ENCODE measurements at places on chromosomes 12 and 14.

GRCh38 chr14:76289276-76289675, 86.7 kb upstream of the ESRRB start:
- no peak for DNase-seq

DNA sequence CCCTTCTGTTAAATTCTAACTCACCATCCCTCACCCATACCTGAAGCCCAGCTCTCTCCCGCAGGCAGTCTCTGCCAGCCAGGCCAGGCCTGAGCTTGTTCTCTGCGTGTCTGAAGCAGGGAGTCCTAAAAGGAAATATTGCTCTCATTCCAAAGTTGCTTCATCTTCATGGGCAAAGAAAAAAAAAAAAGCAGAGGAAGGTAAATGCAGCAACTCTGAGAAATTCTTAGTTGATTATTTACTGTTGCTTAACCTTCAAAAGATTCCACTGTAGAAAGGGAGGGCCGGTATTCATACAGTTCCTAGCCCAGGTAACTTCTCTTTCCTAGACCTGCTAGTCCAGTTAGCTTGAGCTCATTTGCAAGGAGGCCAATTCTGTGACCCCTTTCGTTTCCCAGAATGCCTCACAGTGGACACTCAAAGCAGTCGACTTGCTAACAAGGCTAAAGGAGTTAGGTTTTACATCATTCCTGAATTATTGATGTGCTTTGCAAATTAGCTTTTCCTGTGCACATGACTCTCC, 193.5 kb upstream of the EEA1 start:
- DNase-seq, result no peak

GRCh38 chr12:119169150-119169549, 9.6 kb upstream of the HSPB8 start:
- no peak for DNase-seq

DNA sequence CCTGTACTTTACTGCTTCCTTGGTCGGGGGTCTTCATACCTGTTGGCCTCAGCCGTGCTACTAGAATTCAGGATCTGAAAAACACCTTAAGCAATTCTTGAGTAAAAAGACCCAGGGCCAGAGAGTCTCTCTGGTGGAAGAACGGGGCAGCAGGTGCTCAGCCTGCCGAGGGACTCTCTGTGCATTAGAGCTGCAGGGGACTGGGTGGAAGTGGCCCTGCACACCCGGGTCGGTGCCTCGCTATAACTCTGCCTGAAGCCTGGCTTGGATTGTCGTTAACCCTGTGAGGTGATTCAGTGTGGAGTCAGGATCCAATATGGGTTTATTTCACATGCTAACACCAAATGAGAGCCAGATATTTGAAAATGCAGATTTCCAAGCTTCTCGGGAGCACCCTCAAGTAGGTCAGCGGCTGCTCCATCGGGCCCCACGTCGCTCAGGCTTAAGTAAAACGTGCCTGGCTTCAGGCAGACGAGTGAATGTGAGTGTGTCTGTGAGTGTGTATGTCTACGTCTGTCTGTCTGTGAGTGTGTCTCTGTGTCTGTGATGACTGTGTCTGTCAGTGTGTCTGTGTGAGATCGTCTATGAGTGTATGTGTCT, 35.1 kb upstream of the C14orf180 start:
- DNase-seq, result no peak

- DNase-seq, result no peak
Measured at GRCh38 chr12:48029491-48030172, 25.4 kb upstream of the COL2A1 start.

DNA sequence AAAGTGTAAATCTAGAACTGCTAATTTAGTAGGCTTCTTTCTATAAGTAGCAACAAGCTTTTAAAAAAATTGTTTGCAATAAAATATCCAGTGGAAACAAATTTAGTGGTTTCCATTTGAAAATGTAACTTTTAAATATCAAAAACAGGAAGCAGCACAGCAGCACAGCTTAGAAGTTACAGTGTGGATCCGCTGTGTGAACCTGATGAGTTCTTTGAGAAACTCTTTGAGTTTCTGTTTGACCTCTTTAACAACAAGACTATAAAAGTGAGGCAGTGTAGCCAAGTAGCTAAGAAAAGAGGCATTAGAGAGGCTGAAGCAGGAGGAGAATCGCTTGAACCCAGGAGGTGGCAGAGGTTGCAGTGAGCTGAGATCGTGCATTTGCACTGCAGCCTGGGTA, 178.3 kb downstream of the NAV3 start:
- DNase-seq, result no peak

DNA sequence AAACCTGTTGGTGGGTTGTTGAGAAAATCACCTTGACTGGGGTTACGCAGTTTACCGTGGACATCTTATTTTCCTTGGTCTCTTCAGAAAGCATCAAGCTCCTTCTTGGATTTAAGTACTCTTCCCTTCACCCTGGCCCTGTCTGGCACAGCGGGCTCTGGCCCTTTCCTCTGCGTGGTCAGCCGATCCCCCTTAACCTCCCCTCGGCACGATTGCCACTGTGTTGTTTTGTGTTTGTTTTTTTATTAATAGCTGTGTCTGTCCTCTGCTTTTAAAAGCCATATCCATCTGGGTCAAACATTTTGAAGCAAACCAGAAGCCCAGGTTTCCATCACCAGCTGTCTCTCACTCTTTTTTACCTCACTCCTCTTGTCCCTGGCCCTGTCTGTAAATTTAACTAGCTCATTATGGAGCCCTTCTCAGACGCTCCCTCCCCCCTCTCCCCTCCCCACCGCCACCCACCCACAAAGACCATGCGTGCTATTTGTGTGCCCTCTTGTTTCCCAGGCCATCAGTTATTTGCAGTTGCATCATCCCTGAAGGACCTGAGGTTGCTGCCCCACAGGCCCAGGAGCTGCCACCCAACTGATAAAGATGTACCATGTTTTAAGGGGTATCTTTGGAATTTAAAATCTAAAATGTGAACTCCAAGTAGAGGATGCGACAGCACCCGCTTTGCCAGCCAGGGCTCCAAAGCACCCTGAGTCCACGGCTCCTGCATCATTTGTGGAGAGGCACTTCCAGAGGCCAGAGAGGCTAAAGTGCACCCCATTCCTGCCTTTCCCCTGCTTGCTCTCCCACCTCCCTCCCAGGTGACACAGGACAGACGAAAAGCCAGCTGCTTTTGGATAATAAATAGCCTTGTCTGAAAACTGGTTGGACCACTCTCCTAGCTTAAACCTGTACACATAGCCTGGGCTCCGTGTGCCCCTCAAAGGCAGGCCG, 3.9 kb downstream of the BCL11B start:
- DNase-seq, result no peak

DNA sequence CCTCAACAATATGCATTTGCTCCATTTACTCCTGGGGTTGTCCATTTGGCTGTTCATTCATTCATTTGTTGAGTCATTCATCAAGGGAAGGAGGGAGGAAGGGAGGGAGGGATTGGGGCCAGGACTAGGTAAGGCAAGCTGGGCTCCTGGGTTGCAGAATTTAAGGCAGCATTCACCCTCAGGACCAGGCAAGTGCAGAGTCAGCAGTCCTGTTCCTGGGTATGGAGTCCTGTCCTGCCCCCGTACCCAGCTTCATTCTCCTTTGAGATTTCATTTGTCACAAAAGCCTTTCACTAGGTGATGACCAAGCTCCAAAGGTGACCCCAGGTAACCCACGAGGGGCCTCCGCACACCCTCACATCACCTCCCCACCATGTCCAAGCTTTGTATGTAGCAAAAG, 178.1 kb downstream of the CHST11 start:
- no peak for DNase-seq

- DNase-seq, result no peak
Measured at GRCh38 chr12:70096759-70097410, 146.3 kb upstream of the CNOT2 start.

DNA sequence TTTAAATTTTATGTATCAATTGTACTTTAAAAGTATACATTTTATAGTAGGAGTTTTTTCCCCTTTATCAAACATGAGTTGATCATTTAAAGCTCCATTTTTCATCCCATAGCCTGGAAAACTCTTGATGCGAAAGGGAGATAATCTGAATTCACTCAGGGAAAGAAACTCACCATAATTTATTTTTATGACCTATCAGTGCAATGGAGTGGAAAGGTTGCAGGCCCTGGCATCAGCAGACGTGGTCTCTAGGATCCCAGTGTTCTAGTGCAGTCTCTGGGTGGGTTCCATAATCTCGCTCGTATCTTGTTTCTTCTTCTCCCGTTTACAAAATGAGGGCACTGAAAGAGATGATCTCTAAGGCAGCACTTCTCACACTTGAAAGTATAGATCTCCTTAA, 85.0 kb downstream of the PTGER2 start:
- DNase-seq, result no peak

DNA sequence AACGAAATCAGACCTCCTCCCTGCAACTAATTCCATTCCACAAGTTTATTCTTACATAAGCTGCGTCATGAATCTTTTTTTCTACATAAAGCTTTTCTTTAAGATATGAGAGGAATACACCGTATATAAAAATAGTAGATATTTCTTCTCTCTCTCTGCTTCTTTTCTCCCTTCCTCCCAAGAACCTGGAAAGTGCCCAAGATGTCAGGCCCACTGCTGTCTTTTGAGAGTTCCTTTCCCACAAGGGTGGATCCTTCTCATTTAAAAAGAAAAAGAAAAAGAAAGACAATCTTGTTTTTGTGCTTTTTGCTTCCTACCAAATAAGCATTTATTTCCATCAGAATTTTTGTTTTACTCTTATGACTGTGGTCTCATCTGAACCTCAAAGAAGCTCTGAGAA, 11.0 kb downstream of the TESPA1 start:
- DNase-seq, result no peak

- DNase-seq, result no peak
Measured at GRCh38 chr14:82667006-82667405, 1133.4 kb upstream of the SEL1L start.

- DNase-seq, result no peak
Measured at GRCh38 chr12:87679251-87679650, 349.9 kb downstream of the C12orf50 start.

GRCh38 chr14:96729889-96730288, 67.3 kb upstream of the VRK1 start:
- no peak for DNase-seq

- no peak for DNase-seq
Measured at GRCh38 chr12:114868995-114869834, 185.2 kb upstream of the TBX3 start.

GRCh38 chr14:101830271-101830670, 68.8 kb downstream of the PPP2R5C start:
- DNase-seq, result no peak

- DNase-seq, result no peak
Measured at GRCh38 chr14:30621354-30621939, 672 bp upstream of the SCFD1 start.

GRCh38 chr14:76872796-76873432, 46.7 kb downstream of the LRRC74A start:
- DNase-seq, result peak; percentile 7

DNA sequence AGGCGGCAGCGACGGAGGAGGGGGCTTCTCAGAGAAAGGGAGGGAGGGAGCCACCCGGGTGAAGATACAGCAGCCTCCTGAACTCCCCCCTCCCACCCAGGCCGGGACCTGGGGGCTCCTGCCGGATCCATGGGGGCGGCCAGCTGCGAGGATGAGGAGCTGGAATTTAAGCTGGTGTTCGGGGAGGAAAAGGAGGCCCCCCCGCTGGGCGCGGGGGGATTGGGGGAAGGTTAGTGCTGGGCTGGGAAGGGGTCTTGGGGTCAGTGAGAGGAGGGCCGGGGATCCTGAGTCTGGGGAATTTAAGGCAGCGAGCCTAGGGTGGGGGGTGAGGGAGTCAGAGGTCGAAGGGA, 203 bp downstream of the NFATC4 start:
- no peak for DNase-seq

- no peak for DNase-seq
Measured at GRCh38 chr14:94379291-94380224, 8.8 kb downstream of the SERPINA1 start.

- DNase-seq, result no peak
Measured at GRCh38 chr12:8034802-8035201, 2.3 kb downstream of the FOXJ2 start.

- DNase-seq, result no peak
Measured at GRCh38 chr12:122949816-122950675, 16.2 kb downstream of the ABCB9 start.

GRCh38 chr12:19964549-19964948, 403.8 kb upstream of the PDE3A start:
- DNase-seq, result no peak

DNA sequence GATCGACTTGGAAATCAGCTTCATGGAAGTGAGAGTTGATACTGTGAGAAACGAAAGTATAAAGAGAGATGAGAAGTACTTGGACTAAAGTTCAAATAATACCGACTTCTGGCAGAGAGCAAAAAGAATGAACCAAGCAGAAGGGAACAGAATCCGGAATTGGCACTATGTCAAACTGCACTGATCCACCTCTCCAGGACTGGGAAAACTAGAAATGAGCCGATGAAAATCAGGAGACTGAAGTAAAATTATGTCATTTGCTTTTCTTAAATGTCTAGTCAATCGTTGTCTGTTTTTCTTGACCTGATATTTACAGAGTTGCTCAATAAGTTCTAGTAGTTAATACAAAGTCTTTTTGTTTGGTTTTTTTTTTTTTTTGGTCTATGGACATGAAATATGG, 163.0 kb upstream of the FOXG1 start:
- no peak for DNase-seq

DNA sequence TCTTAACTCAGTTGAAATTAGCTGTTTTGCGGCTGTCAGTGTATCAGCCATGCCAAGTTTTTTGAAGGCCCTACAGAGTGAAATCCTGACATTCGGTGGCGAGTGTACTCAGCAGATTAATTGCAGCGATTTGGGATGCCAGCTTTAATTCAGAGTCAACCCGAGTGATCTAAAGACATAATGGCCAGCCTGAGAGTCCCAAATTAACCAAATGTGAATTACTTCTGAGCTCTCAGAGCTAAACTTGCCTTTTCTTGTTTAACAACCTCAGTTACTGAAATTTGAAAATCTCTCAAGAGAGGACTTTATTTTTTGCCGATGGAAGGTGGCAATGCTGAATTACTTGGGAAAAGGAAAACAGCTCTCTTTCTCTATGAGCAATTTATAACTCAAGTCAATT, 148.5 kb downstream of the GLT1D1 start:
- DNase-seq, result no peak

Measured in KG1 (cell line).